ENCODE measurements at places on chromosomes 5 and 9.

DNA sequence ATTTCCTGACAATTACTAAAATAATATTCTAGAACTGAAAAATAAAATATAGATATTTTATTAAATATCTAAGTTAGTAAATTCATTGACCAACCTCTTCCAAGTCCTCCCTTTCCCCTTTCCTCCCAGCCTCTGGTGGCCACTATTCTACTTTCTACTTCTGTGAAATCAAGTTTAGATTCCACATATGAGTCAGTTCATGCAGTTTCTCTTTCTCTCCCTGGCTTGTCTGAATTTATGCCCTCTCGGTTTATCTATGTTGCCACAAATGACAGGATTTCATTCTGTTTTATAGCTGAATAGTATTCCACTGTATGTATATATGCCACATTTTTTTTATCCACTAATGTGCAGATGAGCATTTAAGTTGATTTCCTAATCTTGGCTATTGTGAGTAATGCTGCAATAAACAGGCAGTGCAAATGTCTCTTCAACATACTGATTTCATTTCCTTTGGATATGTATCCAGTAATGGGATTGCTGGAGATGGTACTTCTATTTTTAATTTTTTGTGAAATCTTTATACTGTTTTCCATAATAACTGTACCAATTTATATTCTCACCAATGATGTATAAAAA is 52.3 kb downstream of the WDR36 start:
- DNase-seq = no peak

DNA sequence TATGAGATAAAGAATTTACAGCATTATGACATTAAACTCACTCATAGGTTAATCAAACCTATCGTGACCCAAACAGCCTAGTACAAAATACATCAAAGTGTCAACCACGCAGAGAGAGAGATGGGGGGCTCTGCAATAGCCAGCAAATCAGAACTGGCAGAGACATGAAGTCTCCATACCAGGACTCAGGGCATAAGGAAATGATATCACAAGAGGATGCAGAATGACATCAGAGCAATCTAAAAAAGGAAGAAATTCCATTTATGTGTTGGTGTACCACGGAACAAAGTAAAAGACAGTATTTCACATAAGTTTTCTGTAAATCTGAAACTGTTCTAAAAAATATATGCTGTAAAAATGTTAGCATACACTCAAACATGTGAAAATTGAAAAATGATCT is 24.6 kb downstream of the BICD2 start:
- DNase-seq = no peak

DNA sequence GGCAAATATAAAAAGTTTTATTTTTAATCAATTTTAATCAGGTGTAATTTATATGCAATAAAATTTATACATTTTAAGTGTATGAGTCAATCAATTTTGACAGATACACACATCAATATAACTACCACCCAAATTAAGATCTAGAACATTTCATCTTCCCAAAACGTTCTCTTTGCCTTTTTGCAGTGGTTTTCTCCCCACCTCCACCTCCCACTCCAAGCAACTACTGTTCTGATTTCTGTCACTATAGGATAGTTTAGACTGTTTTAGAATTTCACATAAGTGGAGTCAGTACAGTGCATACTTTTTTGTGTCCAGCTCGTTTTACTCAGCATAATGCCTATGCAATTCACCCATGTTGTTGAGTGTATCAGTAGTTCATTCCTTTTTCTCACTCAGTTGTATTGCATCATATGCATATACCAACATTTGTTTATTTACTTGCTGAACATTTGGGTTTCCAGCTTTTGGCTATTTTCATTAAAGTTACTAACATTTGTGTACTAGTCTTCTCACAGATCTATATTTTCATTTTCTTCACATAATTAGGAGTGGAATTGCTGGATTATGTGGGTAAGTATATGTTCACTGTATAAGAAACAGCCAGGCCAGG is 52.2 kb upstream of the DHFR start:
- DNase-seq = no peak

DNA sequence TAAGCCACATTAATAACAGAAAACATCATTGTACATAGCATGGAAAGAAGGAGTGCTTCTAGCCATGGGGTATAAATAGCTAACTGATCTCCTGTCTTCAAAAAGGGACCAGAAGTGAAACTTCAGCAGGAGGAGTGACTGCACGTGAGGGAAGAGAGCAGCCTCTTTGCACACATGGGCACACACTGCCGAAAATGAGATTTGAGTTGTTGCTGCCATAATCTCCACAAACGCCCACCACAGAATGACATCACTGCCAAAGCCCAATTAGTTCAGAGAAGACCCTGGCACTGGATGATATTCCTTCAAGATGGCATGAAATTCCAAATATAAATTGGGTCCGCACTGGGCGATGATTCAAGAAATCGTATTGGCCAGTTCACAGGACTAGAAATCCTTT is 238.9 kb upstream of the NR4A3 start:
- DNase-seq = no peak

DNA sequence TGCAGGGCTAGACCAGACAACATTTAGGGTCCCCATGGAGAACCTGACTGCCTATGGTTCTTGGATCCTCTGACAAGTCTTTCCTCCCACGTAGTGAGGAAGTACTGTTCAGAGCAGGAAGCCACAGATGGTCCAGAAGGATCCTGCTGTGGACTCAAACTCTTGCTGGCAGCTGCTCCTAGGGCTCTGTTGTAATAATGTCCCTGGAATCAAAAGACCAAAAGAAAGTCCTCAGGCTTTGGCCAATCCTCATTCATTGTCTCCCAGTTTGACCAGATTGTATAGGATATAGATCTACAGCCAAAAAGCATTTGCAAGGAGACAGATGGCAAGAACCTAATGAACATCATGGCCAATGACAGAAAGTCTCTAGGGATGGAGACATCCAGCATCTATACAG is 53.9 kb downstream of the SEMA6A start:
- DNase-seq = no peak

DNA sequence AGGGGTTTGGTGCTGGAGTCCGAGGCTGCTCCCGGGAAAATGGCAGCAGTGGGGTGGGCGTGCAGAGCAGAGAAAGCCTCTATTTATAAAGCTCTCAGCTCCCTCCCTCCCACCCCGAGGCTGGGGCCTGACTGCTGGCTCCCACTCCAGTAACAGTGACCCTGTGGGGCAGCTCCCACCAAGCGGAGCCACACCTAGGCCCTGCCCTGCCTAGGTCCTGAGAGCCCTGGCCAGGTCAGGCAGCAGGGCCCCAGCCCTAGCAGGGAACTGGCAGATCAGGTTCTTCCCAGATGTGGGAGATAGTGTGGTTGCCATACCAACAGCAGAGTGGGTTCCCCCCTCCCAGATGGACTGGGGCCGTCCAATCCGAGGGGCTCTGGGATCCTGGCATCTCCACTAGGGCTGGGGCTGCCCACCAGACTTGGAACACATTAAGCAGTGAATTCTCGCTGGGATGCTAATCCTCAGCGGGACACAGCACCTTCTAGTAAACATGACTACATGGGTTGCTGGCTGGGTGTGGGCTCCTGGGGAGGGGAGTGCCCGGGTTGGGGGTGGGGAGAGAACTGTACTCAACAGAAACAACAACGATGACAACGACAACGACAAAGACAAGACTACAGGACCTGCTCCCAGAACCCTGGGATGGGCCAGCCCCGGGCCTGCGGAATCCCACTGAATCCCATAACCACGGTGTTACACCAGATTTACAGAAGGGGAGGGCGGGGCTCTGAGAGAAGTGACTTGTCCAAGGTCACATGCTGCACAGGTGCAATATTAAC is 1.5 kb downstream of the SH3GLB2 start:
- DNase-seq = no peak

DNA sequence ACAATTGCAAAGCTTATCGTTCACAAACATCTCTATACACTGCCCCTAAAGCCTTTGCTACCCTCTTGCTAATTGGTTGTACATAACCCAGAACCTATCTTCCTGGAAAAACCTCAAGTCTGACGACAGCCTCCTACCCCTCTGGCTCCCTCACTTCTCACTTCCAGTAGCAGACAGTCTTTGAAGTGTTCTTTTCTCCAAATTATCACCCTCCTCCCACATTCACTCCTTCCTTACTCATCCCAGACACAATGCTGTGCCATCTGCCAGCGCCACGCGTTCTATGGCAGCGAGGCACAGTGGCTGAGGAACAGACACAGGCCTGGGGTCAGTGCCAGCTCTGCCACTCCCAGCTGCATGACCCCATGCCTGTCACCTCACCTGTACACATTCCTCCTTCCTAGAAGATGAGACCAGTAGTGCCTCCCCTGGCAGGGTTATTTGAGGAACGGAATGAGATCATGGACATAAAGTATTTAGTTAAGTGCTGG is 27.7 kb downstream of the CLTA start:
- DNase-seq = no peak

- no peak for DNase-seq
Observed at GRCh38 chr5:174047472-174048099, 2.1 kb downstream of the NSG2 start.

DNA sequence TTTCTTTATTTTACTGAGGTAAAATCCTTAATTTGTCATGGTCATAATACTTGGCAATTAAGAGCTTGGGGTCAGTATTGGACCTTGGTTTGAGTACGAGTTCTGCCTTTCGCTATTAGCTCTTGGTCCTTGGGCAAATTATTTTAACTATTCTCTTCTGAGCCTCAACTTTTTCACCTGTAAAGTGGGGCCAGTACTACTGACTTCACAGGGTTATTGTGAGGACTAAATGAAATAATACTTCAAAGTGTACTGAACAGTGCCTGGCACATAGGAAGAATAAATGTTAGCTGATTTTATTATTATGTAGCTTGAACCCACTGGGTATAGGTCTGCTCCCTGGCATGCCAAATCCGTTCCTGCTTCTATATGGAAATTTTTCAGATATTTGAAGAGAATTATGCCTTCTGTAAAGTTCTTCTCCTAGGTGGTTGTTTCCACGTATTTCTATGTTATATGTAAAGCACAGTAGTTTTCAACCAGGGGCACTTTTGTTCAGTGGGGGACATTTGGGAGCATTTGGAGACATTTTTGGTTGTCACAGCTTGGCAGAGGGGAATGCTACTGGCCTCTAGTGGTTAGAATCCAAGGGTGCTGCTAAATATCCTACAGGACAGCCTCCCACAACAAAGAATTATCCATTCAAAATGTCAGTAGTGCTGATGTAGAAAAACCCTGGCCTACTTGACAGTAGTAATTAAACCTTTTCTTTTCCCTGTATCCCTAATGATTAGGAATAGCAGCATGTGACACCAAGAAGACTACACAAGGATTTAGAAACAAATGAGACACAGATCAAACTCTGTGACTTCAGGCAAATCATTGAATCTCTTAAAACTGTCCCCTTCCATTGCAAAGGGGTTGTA is 4.5 kb downstream of the RCL1 start:
- no peak for DNase-seq

GRCh38 chr5:41636605-41637004 is 126.2 kb upstream of the PLCXD3 start:
- DNase-seq = no peak

- DNase-seq = no peak
Observed at GRCh38 chr5:137265457-137265856, 233.7 kb downstream of the SPOCK1 start.

DNA sequence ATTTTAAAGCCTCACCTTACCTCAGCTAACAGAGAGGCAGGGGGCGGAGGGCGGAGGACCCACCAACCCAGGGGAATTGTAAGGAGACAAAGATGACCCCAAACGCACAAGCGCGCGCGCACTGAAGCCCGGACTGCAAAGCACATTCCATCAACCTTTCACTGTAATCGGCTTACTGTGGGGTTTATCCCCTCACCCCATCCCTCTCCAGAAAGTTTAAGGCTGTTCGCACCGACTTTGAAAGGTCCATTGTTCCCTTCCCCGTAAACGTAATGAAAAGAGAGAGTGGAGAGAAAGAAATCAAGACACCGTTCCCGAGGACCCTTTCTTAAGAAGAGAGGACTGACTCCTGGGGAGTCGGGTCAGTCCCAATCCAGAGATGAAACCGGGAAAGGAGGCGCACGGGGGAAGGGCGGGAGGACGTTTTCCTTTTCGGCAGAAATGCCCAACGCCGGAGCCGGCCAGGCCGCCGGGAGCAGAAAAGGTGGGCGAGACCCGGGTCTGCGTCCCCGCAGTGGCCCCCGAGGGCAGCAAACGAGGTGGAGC is 464 bp downstream of the CEMIP2 start:
- DNase-seq = no peak

DNA sequence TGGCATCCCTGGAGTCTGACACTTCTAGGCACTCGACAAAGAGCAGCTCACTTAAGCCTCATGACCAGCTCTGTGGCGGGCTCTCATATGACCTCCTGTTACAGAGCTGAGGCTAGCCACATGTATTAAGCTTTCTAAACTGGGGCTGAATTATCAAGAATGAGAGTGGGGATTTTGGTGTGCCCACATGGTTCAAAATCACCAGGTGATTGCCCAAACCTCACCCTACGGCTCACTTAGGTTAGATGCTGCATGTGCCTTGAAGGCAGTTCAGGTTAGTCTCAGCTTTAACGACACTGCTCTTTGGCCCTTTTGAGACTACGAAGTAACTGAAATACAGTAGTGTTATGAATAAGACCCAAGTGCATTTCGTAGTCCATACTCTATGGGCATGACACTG is 39.4 kb upstream of the SMIM32 start:
- DNase-seq = no peak

- peak; percentile 53 for DNase-seq
Observed at GRCh38 chr9:72363908-72364678, 915 bp downstream of the ZFAND5 start.

DNA sequence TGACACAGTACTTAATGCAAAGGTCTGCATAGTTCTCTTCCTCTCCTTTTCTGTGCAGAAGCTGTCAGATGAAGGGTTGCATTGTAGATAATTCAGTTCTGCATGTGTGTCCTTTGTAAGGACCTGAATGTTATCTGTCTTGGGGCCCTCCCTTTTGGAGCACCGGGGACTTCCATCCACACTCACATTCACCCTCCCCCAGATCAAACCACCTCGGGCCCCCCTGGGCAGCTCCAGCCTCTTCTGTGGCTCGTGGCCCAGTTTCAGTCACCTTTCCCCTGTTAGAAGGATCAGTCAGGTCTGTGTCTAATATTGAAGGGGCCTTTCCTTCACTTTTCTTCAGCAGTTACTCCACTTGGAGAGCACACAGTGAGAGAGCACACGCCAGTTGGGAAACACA is 11.0 kb downstream of the DMRT1 start:
- DNase-seq = no peak

GRCh38 chr5:122608222-122608621 is 166.7 kb upstream of the SNX2 start:
- DNase-seq = no peak

DNA sequence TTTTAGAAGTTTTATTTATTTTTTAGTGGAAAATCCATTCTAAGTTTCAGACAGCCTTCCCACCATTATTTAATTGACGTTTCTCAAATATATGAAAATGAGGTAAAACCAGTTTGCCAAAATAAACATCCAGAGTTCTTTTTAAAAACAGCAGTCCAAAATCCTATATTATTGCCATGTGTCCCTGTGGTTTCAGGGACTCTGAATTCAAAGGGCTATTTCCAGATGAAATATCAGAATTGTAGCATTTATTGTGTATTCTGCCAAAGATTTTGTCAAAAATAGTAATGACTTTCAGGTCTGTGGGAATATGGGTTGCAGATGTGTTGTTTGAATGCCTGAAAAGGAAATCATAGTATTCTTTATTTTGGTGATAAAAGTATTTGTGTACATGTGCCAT is 41.6 kb downstream of the XRCC4 start:
- no peak for DNase-seq
